ENCODE measurements at places on chromosomes 12 and 14.

- no peak for DNase-seq
Observed at GRCh38 chr14:50859296-50859624, 12.6 kb upstream of the ABHD12B start.

DNA sequence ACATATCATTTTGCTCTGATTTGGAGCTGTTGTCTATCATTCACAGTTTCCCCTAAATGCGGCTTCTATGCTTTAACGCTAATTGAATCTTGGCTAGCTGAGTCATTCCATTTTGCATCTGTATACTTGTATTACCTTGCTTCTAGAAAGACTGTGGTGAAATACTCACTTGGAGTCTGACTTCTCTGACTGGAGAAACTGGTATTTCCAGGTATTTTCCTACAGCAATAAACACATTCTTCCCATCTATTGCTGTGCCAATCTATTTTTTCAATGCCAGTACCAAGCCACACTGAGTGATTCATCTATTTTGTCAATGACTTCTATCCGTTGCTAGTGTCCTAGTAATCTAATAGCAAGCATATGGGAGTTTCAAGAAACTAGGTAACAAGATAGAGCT is 76.0 kb upstream of the ST8SIA1 start:
- DNase-seq: no peak

- no peak for DNase-seq
Observed at GRCh38 chr14:61581955-61582615, 113.2 kb upstream of the HIF1A start.

DNA sequence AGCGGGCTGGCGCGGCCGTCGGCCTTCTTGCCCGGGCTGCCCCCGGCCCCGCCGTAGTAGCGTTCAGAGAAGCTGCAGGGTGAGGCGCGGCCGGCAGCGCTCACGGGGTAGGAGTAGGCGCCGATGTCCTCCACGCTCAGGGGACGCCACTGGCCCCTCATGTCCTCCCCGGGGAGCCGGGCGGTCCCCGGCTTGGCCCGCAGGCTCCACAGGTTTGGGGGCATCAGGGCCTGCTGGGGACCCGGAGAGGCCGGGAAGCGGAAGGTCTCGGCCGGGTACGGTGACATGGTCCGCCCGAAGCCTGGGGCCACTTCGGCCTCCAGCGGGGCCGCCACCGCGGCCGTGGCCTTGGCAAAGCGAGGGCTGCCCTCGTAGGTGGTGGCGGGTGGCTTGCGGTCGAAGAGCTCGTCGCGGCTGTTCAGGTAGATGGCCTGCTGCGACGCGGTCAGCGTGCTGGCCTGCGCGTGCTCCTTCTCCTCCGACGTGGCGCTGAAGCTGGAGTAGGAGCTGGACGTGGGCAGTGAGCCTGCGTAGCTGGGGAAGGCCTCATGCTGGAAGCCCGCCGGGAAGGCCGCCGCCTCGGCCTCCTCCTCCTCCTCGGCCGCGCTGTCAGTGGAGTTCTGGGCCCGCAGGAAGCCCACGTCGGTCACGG is 48.7 kb downstream of the BEGAIN start:
- no peak for DNase-seq

DNA sequence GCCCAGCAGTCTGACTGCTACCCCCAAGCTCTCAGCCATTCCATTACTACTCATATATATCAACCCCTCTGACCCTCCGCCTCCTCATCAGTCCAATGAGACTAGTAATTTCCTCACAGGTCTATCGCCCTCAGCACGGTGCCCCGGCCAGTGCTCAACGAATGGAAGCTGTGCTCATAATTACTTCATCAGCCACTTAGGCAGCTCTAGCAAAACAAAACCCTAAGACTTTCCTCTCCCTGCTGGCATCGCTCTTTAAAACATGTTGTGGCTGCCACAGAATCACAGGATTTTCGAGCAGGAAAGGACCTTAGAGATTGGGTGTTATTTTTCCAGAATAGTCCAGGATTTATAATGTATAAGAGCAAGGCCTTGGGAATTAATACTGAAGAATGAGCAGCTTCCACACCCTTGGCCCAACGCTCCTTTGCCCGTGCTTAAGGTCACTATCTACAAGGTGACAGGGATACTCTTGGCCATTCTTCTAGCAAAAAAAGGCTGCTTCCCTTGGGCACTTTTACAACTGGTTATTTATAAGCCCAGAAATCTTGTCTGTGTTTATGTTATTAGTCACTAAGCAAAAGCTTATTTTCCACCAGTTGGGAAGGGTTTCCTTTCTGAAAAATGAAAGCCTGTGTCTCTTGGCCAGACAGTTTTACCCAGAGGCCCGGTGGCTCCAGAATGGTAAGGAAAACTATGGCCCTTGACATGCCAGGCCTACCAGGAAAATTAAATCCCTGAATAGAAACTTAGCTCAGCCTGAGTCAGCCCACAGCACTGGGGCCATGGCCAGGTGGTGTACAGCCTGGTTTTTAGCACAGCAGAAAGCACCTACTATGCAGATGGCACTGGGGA is 47.9 kb downstream of the NUAK1 start:
- DNase-seq: no peak

DNA sequence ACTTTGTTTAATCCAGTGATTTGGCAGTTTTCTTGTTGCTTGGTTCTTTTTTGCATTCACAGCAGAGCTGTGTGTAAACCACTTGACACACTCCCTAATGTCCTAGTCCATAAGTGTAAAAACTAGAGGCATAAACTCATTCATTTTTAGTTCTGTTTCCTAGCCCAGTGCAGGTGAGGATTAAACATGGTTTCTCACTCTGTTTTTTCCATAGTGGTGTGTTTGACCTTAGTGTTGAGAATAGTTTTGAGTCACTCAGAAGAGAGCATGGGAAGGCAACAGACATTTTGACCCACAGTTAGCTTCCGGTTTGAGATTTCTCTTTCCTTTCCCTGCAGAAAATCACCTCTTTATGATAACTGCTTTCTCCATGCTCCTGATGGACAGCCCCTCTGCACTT is 24.2 kb upstream of the GALNT16 start:
- DNase-seq: no peak

DNA sequence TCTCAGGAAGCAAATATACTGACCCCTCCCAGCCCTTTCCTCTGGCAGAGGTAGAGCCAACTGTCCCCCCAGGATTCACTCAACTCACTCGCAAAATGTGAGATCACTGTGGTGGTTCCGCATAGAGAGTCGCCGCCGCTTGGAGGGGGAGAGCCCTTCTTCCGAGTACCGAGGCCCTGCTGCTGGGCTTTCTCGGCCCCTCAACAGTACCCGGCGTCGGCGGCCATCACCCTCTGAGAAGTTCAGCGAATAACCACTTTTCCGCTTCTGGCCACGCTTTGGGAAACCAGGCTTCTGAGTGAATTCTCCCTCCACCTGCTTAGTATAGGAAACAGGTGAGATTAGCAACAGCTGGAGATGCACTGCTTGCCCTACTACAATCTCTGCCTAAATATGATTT is 31.1 kb downstream of the BAZ2A start:
- DNase-seq: no peak

DNA sequence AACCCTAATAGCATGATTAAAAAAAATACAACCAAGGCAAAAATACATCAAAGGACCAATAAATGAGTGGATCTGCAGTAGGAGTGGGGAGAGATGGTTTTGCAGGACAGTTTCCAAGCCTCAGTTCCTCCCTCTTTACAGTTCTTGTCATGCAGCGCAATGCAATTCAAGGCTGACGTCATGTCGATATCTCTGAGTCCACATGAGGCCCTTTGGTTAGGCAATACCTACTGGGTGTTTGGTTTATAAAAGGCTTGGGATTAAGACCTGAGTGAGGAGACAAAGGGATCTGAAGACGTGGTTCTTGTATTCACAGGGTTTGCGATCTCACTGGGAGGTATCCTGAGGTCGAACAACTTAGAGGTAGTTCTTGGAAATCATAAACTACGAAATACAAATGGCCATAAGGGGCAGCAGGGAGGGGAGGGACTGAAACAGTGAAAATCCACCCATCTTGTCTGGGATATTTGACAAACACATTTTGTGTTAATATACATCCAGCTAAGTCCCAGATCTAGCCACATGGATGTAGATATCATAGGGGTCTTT is 441.0 kb downstream of the FUT8 start:
- no peak for DNase-seq

GRCh38 chr12:62656591-62657362 is 190.2 kb downstream of the MON2 start:
- DNase-seq: no peak

- DNase-seq: no peak
Observed at GRCh38 chr12:68792952-68793351, 15.0 kb upstream of the MDM2 start.

DNA sequence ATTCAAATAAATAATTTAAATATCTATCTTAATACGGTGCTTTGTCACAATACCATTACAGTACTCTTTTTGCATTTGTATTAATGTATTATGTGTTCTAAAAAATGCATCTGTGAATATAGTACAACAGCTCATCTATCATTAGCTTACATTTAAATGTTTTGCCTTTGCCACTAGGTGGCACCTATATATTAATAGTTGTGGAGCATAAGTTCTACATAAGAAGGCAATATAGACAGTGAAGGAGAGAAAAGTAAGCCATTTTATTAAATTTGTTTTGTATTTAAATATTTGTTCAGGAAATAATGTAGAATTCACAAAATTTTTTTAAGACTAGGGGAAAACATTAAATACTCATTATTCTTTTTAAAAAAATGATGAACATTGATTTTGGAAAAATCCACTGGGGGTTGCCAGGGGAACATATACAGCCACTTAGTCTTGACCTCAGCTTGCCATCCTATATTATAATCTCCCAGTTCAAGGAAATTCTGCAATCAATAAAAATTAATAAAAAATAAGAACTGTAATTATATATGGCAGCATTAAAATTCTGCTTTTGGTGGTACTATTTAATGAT is 9.8 kb downstream of the CCER1 start:
- no peak for DNase-seq

Data from stimulated activated CD4-positive, alpha-beta T cell treated with anti-CD3 and anti-CD28 coated beads, Interleukin-1b, Interleukin-23, amount 100 ng/mL, for 1 hour (primary cell).